ENCODE measurements at places on chromosomes 3 and 15.

GRCh38 chr3:123762805-123763204 is 121.3 kb downstream of the MYLK start:
- DNase-seq: no peak

DNA sequence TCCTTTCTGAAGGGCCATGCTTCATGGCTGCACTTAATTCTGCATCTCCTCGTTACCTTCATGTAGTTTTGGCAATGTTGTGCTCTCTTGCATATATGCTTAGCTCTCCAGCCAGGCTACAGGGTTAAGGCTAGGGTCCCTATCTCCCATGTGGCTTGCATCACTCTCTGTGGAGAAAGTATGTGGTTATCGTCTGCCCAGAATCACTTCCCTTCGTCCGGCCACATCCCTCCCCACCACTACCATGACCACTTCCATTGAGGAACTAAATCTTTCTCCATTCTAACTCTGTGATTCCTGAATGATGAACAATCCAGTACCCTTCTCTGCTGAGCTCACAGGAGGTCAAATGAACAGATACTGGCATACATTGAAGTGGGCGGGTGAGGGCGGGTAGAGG is 34.0 kb downstream of the WWTR1 start:
- DNase-seq: no peak

DNA sequence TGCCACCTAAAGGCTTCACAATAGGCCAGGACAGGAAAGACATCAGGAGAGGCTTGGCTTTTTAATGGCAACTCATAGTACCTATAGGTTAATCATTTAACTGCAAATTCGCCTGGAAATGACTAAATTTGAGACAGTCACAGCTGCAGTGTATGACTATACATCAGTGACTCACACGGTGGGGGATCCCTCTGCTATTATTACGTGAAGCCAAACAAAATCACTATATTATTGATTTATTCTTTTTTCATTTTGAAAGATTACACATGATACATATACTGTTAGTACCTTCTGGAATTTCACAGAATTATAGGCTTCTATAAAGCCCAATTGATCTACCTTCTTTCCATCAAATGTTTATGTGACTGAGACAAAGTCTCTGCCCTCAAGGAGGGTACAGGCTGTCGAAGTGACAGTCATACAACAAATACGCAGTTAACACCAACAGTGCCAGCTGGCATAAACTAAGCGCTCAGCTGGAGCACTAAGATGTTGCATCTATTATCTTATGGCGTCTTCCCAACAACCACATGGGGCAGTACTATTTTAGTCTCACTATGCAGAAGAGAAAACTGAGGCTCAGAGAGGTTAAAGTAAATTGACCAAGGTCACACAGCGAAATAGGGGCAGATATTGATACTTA is 82.0 kb upstream of the LMOD3 start:
- DNase-seq: no peak

DNA sequence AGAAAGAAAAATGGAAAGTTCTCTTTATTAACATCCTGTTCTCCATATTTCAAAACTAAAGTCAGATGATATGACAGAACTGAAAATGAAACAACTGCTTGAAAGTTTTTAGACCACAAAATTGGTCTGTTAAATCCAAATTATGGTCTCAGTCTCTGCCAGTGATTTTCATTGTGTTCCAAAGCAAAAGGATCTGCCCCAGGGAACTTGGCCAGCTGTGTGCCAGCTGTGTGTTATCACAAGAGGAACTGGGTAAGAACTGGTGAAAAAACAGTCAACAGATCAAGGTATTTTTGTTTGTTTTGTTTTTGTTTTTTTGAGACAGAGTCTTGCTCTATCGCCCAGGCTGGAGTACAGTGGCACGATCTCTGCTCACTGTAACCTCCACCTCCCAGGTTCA is 323.3 kb downstream of the CTNNB1 start:
- no peak for DNase-seq

GRCh38 chr15:74156678-74157411 is 16.7 kb upstream of the ISLR start:
- DNase-seq: peak; percentile 60

DNA sequence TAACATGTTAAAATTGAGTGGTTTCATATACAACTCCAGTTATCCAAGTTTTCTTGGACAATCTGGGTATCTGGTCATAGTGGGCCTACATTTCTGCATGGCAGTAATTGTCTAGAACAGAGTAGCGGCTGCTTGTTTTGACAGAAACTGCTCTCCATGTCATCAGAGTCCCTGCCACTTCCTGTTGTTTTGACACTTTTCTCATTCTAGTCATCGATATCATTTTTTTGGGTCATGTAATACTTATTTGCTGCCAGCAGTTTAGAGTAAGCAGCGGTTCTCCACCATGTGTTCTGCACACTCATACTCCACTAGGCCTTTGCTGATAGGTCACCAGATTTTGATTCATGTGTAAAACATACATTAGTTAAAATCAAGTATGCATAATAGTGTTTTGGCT is 81.5 kb downstream of the SLC25A26 start:
- no peak for DNase-seq

GRCh38 chr3:124158168-124158881 is 166.4 kb upstream of the ROPN1 start:
- no peak for DNase-seq

DNA sequence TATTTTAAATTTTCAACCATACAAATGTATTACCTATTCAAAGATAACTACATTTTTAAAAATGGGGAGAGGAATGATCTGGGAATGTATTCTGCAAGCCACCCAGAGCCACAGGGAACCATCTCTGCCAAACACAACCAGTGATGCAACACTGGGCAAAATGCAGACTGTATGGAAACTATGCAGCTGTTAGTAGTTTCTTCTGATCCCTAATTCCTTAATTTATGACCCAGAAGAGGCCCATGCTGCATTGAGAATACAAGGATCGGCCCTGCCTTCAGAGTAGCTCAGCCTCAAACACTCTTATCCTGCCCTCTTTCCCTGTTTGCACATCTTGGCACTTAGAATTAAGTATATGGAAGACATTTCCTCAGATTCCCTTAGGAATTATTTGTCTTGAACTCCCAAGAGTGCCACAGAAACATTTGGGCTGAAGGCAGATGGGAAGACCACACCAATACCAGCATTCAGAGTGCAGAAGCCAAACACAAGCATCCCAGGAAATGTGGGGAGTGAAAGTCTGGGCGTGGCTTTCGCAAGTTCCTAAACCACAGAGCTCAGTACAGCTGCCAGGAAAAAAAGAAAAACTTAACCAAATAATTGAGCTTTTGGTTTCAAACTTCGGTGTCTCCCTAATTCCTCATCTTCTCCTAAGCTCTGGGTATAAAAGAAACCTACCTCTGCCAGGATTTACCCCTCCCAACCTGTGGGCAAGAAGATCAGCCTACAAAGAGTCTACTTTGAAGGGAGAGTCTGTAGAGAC is 5.3 kb downstream of the SNUPN start:
- peak; percentile 65 for DNase-seq

DNA sequence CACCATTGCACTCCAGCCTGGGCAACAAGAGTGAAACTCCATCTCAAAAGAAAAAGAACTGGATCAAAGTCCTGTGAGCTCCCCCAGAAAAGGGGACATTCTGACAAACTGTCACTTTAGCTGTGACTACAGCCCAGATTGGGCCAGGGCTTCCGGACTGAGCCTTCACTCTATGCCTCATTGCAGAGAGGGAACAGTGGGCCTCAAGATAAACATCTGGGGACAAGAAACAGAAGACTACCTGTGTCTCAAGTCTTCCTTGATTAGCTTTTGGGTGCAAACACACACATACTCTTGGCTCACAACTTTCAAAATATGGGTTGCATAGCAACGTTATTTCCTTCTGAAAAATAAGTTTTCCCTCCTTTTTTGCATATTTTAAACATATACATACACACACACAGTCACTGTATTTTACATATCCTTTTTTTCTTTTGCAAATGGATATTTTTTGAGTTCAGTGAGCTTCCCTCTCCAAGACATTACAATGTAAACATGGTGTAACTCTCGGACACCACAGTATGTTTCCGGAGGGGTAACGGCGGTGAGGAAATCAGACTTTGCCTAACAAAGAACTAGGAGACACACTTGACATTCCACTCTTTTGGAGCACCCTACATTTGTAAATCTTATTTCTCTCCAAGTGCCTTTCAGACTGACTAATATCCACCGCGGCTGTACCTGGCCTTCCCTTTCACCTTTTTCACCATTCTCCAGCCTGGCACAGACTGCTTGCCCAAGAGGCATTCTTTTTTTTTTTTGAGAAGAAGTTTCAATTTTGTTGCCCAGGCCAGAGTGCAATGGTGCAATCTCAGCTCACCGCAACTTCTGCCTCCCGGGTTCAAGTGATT is 3.5 kb downstream of the TKT start:
- DNase-seq: no peak

DNA sequence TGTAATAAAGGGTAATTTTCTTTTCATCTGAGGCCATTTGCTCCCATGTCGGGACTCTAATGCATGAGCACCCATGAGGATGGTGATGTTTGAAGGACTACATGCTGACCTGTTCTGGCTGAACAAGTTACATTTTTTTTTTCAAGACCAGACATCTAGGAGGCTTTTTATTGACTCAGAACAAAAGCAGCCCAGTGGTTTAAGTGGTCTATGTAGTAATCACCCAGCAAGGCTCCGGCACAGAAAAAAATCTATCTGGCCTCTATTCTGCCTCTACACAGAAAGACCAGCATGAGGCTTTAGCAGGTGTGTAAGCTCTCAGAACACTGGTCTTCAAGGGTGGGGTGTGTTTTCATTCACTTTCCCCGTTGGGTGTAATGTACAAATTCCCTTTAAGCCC is 95.1 kb upstream of the ZBED2 start:
- DNase-seq: peak; percentile 64

Measured in astrocyte of the hippocampus (primary cell).